T-helper 2 cell treated with Interferon-gamma antibody and Interleukin-4, amounts not matched to agents 5 μg/mL and 100 μg/mL, for 36 hours (primary cell): ENCODE measurements at places on chromosomes 4 and X.

GRCh38 chrX:77436682-77437081 is 10.5 kb upstream of the FGF16 start:
- no peak for DNase-seq

DNA sequence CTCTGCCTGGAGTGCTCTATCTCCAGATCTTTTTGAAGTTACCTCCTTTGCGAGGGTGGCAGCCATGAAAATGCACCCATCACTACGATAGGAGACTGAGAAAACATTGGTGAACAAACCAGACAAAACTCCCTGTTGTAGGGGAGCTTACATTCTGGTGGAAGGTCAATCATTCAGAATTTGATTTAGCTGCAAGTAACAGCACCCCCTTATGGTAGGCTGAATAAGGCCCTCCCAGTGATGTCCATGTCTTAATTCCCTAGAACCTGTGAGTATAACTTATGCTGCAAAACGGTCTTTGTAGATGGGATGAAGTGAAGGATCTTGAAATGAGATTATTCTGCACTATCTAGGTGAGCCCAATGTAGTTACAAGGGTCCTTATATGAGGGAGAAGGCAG is 5.6 kb upstream of the TEC start:
- no peak for DNase-seq

DNA sequence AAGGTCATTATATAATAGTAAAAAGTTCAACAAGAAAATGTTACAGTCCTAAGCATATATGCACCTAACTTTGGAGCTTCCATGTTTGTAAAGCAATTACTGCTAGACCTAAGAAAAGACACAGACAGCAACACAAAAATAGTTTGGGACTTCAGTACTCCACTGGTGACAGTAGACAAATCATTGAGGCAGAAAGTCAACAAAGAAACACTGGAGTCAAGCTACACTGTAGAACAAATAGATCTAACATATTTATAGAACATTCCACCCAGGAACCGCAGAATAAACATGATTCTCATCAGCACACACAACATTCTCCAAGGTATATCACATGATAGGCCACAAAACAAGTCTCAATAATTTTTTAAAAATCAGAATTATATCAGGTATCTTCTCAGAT is 42.6 kb downstream of the ARFIP1 start:
- no peak for DNase-seq

DNA sequence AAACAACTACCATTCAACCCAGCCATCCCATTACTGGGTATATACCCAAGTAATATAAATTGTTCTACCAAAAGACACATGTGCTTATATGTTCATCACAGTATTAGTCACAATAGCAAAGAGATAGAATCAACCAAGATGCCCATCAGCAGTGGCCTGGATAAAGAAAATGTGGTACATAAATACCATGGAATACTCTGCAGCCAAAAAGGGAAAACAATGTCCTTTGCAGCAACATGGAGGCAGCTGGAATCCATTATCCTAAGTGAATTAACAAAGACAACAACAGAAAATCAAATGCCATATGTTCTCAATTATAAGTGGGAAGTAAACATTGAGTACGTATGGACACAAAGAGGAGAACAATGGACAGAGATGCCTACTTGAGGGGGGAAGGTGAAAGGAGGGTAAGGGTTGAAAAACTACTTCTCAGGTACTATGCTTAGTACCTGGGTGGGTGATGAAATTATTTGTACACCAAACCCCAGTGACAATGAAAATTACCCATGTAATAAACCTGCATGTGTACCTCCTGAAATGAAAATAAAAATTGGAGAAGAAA is 632.1 kb upstream of the AADAT start:
- DNase-seq: no peak

GRCh38 chr4:182604953-182605352 is 312.2 kb downstream of the DCTD start:
- DNase-seq: no peak

DNA sequence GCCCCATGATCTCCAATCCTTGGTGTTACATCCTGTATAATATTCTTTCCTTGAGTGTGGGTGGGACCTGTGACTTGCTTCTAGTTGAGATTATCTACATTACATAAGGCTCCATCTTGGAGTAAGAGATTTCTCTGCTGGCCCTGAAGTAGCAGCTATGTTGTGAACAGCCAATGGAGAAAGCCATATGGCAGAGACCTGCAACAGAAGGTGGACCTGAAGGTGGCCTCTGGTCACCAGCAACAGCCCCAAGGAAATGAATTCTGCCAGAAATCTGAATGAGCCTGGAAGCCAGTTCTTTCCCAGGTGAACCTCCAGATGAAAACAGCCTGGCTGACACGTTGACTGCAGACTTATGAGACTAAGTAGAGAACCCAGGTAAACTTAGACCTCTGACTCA is 2.3 kb upstream of the INTS6L start:
- DNase-seq: no peak

DNA sequence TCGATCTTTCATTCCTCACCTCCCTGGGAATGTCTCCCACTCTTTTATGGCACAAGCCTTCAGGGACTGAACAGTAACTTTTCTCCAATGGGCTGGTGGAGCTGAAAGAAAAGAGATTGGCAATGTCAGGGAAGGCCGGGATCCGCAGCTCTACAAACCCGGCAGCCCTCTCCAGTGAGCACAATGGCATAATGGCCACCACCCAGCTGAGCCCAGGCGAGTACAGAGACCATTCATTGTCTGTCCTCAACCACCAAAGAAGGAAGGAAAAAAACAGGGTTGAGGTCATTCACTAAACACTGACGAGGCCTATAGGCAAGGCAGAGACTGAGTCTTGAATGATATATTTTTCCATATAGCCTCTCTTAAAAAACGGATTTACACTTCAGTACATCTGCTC is 3.6 kb downstream of the GEMIN8 start:
- DNase-seq: no peak

DNA sequence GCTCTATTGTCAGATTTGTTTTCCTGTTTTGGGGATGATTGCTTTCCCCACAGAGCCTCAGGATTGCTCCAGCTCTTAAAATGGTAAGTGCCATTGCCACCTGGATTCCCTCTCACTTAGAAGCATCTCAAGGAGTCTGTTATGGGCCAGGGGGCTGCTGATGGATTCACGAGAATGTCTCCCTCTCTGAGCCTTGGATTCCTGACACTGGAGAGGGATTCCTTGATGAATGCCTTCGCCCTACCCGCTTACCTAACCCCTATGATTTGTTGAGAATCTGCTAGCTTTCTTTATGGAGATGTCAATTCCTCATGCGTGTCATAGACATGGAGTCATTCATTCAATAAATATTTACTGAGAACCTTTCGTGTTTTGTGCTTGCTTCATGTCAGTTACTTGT is 36.9 kb upstream of the TENM3 start:
- no peak for DNase-seq

DNA sequence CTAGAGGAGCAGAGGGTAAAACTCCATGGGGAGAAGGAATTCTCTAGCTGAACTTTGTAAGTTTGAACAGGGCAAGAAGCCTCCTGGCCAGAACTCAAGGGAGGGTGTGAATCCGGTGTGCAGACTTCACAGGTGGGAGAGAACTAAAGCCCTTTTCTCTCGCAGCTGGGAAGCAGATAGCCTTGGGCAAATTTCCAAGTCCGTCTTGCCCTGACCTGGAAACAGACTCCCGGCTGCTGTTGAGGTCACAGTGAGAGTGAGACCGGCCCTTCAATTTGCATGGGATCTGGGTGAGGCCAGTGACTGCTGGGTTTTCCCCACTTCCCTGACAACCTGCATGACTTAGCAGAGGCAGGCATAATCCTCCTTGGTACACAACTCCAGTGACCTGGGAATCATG is 94.5 kb upstream of the ZNF827 start:
- DNase-seq: no peak

DNA sequence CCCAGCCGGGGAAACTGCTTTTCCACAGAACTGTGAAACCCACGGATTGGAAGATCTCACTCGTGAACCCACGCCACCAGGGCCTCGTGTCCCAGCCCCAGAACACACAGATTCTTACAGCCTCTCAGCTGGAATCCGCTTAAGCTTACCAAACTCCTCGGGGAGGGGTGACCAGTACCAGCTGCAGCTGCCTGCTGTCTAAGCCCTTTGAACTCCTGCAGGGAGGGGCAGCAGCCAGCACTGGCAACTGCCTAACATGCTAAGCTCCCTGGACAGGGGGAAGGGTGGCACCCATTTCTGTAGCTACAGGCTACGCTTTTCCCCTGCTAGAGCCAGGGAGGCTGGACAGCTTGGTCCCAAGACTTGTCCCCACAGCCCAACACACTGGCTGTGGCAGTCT is 38.4 kb downstream of the TBL1X start:
- DNase-seq: no peak

DNA sequence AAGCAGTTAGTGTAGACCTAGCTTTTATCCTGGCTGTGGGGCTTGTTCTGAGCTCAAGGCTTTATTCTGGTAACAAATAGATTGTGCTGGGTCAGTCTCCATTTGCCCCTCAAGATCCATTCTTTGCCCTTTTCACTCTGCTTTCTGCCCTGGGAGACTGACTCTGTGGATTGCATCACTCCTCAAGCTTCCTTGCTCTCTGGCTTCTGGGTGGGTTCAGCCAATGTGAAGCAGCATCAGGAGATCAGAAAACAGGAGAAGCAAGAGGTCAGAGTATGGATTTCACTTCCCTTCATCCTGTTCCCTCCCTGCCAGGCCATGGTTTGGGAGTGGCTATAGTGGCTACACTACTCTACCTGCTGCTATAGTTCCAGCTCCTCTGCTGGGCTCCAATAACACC is 184.1 kb upstream of the NDP start:
- no peak for DNase-seq

DNA sequence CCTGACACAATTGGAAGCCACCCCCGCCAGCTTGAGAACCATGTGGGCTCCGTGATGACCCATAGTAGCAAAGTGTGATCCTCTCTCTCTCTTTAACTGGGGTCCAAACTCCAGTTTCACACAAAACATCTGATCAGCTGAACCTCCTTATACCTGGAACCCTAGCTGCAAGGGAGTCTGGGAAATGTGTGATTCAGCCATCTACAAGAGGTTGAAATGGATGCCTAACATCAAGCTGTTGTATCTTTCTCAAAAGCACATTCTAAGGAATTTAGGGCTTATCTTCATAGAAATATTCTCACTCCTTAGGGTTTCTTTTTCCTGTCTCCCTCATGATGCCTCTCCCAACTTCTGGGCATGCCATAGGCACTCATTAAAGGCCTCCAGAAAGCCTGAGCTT is 126.0 kb downstream of the BCOR start:
- DNase-seq: no peak
